ENCODE measurements at places on chromosomes 7 and 10. TPM values are rescaled to one million over a fixed set of nuclear protein-coding genes. Genes with fewer than 3 reads are reported as not detected.

PPP1R17 gene
- polyA plus RNA-seq, result not detected

RAB19 gene
- not detected for polyA plus RNA-seq

DNA sequence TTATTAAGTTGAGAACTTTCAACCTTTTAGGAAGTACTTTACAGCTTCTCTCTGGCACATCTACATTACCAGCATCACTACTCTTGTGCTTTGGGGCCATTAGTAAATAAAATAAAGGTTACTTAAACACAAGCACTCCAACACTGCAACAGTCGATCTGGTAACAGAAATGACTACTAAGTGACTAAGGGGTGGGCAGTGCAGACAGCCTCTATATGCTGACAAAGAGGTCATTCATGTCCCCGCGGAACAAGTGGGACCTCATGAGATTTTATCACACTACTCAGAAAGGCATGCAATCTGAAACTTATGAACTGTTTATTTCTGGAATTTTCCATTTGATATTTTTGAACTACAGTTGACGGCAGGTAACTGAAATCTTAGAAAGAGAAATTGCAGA is 111.3 kb upstream of the DNAJB12 start:
- DNase-seq, result no peak

- DNase-seq, result no peak
These were observed 101.1 kb downstream of the PTPRE start for GRCh38 chr10:128007971-128008370.

DNA sequence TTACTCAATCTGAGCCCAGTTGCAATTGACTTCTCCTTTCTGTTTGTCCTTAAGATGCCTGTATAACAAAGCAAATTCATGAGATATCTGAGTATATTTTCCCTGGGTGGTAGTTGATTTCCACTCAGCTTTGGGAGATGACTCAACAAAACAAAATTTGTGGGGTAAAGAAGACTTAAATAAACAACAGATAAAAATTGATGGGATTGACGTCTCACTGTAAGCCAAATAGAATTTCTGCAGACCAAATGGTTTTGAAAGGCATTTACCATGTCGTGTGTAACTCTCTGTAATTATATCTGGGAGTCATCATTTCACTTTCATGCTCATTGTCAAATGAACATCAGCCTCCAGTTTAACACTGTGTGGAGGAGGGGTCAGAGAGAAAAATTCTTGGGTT is 255.4 kb upstream of the MYO3A start:
- no peak for DNase-seq

DNA sequence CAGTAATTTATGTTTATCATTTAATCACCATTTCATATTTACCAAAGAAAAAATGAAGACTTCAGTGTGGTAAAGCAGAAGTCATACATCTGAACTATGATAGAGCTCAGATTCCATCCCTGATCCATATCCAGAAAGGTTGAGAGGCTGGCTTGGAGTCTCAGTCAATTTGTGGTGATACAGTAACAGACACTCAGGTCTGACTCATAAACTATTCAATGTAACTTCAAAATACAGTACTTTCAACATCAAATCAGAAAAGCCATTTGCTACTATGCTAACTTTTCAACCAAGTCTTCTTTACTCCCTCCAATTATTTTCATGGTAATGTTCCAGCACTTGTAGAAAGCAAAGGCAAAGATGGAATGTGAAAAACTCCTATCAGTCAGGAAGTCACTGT is 190.4 kb downstream of the HDAC9 start:
- DNase-seq, result no peak
